Esophagus squamous epithelium (tissue), 5 donors: ENCODE measurements at places on chromosomes 3 and 15. TPM values are rescaled to one million over a fixed set of nuclear protein-coding genes. Genes with fewer than 3 reads are reported as not detected.
A peak's percentile ranks its signal among the peaks of the same experiment; 100 is the strongest.

Gene KIF15
- total RNA-seq, result 3.6 TPM

Gene BOC
- total RNA-seq, result 75.7 TPM

Gene ESYT3
- 1.5 TPM for total RNA-seq

GRCh38 chr3:14124223-14124614 is 451 bp downstream of the CHCHD4 start:
- H3K4me1 ChIP-seq, result peaks cover 36% of the 10 kb centered on the region
- DNase-seq, result no peak

GRCh38 chr15:41968701-41969100 is 3.7 kb downstream of the EHD4 start:
- H3K27me3 ChIP-seq, result no peaks in the 10 kb centered on the region
- H3K4me1 ChIP-seq, result peaks cover 68% of the 10 kb centered on the region
- H3K27ac ChIP-seq, result peak overlapping the region; percentile 25
- no peak for DNase-seq
- H3K36me3 ChIP-seq, result no peaks in the 10 kb centered on the region
